ENCODE measurements at places on chromosomes 1 and 21.

GRCh38 chr1:48069662-48070395, 72.6 kb upstream of the TRABD2B start:
- no peak for DNase-seq

DNA sequence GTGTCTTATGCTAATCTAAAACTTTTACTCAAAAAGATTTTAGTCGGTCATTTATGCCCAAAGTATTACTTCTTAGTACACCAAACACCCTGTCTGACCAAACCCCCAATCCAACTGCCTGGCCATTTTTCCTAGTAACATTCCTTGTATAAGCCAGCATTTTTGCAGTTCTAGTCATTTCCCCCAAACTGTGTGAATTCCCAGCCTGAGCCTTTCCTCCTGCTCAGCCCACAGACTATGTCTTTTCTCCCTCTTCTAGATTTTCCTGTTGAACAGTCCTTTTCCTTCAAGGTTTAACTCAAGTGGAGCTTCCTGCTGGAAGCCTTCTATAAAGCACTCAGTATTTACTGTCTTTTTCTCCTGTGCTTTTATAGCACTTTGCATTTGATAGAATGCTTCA, 843.8 kb downstream of the USP25 start:
- no peak for DNase-seq

GRCh38 chr1:26452459-26453183, 19.6 kb upstream of the HMGN2 start:
- DNase-seq = no peak

GRCh38 chr1:67767103-67767782, 66.0 kb downstream of the GNG12 start:
- DNase-seq = no peak

- DNase-seq = no peak
Observed at GRCh38 chr1:154770897-154771594, 99.0 kb downstream of the KCNN3 start.

DNA sequence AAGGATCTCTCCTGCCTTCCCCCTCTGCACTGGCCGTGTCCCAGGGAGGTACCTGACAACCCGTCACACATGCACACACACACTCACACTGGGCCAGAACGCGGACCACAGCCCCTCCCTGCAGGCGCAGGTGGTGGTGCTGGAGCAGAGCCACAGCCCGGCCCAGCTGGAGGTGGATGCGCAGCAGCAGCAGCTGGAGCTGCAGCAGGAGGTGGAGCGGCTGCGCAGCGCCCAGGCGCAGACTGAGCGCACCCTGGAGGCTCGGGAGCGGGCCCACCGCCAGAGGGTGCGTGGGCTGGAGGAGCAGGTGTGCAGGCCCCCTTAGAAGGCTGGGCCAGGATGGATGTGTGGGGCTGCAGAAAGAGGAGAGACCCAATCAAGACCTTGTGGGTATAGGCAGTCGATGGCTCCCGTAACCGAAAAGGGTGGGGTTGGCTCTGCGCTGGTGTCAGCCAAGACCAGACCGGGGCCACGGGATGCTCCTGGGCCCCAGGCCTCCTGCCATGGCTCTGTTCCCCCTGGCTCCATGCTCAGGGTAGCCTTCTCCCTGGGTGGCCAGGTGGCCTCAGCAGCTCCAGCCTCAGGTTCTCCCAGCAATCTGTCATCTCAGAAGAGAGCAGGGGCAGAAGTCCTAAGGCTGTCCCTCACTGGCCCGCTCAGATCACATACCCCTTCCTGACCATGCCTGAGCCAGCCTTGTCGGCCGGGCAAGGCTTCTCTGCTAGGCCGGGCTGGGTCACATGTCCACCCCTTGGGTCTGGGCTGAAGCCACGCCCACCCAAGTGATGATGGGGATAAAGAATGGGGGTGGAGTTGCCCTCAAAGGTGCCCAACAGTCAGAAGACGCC, 8.9 kb downstream of the MFAP2 start:
- DNase-seq = no peak

DNA sequence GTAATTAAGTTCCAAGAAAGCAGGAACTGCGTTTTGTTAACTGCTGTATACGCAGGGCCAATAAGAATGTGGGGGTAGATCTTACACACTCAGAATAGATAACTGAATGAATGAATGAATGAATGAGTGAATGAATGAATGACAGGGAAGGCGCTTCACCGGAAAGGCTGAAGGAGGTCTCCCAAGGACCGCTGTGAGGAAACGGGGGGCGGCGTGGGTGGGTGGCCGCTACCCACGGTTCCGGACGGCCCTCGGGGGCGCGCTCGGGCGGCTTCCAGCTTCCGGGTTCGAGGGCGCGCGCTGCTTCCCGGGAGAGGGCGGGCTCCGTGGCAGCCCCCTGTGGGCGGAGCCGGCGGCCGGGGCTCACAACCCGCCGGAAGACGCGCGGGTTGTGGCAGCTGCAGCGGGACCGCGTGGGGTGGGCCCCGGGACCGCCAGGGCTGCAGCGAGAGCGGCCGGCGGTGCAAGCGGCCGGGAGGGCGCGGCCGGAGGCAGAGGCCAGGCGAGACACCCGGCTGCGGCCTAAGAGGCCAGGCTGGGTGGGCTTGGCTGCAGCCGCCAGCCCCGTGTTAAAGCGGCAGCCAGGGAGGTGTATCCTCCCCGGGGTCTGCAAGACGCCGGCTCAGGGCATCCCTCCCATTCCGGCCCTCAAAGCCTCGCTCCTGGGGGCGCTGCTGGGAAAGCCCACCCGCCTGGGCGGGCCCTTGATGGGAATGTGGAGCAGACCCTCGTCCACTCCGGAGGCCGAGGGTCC, at the start of gene ZFP69:
ZFP69 (plus strand) TSS at position 367 of the 754 bp plus-strand sequence. CDS start 2,072 bp downstream, outside the sequence.
- peak; percentile 66 for DNase-seq
